NCI-H2081 treated with DMSO at 0.1 percent for 48 hours (cell line): ENCODE measurements at places on chromosomes 12 and 14.
A peak's percentile ranks its signal among the peaks of the same experiment; 100 is the strongest.

- DNase-seq, result no peak
Observed at GRCh38 chr14:66575014-66575413, 67.1 kb downstream of the GPHN start.

DNA sequence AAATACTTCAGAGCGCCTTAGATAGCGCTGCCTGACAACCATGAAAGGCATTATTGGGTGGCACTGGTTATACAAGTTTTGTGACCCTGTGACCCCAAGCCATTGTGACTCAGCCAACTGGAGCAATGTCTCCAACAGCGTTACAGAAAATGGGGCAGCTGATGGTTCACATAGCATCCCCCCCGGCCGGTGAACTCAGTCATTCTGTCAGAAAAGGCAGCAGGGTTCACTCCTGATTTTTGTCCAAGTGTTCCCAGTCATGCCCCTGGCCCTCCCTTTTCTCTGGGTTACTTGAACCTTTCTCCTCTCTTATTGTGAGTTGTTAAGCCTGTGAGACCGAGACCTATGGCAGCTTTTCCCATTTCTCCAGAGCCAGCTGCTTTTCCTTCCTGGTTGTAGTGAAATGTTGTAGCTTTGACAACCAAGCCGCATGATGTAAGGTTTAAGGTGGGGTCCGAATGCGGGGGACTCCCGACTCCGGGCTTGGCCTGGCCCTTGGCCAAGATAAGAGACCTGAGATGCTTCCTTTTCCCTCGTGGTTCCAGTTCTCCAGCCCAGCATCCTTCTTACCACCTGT, 22.0 kb downstream of the CD9 start:
- DNase-seq, result no peak

DNA sequence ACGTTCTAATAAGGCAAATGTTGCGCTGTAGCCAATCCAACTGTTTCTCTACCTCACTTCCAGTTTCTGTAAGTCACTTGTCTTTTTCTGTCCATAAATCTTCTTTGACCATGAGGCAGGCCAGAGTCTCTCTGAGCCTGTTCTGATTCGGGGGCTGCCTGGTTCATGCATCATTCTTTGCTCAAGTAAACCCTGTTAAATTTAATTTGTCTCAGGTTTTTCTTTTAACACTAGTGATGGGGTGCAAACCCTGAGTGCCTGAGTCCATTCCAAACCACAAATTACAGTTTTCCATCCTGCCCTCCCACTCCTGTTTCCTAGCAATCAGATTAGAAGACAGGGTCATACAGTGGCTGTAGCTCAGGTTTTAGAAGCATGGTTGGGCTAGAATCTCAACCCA, 41.9 kb downstream of the VWF start:
- DNase-seq, result no peak

DNA sequence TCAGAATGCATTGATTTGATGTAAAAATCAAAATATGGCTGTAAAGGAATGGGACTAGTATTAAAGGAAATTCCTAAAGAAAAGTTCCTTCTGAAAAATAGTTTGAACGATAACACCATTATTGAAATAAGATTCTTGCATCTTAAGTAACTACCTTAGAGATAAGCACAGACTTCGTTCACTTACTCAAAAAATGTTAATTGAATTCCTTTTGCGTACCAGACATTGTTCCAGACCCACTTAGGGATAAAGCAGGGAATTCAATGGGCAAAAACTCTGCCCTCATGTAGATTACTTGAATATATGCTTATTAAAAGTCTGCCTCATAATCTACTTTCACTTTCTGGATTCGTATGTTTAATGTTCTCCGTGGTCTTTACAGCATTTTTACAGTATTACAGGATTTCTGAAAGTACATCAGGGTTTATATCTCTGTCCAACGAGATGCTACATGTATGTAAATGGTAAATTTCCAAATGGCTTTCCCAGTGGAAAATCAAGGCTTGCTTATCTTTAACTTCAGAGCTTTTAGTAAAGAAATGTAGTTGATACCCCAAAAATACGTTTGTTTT, 213.7 kb downstream of the GXYLT1 start:
- DNase-seq, result no peak

DNA sequence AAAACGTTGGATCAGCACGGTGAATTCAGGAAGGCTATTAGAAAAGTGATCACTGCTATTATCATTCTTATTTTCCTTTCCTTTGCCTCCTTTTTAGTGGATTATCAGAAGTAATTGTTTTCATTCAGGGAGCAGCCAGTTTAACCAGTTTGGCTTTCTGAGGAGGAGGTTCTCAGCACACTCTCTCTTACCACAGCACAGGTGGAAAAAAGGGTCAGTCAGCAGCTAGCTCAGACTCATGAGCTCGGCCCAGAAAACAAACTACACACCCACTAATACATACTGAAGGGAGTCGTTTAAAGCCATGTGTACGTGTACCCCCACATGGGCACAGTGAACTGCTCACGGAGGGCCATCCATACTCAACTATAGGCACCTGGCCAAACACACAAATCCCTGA, 23.2 kb upstream of the MAGOHB start:
- no peak for DNase-seq

- DNase-seq, result no peak
Observed at GRCh38 chr14:104226421-104227383, 88.3 kb downstream of the KIF26A start.

GRCh38 chr12:126617312-126617711, 1552.1 kb downstream of the AACS start:
- DNase-seq, result no peak

DNA sequence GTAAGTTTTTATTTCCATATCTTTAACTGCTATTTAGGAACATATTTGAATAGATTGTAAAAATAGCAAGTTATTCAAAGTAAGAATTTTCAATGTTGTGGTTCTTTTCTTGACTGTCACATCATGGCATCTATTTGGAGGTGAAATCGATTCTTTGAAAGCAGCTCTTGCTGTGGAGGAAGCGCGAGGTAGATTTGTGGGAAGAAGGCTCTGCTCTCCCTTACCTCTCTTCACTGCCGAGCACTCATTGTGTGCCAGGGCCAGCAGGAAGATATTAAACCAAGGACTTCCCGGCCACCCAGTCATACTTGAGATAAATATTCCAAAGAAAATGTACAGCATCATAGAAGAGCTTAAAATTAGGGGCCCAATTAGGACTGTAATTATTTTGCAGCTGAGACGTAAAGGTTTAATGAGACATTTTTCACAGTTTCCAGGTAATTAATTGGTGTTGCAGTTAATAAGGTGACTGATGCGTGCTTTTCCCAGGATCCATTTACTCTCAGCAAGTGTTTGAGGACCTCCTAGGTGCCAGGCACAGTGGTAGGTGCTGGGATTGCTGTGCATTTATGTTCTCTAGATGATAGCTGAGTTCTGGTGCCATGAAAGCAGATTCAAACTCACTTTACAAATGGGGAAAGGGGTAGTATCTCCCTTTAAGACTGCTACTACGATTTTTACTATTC, 89.2 kb upstream of the DYNC1H1 start:
- DNase-seq, result no peak

- no peak for DNase-seq
Observed at GRCh38 chr14:56816574-56817391, 6.5 kb upstream of the OTX2 start.

DNA sequence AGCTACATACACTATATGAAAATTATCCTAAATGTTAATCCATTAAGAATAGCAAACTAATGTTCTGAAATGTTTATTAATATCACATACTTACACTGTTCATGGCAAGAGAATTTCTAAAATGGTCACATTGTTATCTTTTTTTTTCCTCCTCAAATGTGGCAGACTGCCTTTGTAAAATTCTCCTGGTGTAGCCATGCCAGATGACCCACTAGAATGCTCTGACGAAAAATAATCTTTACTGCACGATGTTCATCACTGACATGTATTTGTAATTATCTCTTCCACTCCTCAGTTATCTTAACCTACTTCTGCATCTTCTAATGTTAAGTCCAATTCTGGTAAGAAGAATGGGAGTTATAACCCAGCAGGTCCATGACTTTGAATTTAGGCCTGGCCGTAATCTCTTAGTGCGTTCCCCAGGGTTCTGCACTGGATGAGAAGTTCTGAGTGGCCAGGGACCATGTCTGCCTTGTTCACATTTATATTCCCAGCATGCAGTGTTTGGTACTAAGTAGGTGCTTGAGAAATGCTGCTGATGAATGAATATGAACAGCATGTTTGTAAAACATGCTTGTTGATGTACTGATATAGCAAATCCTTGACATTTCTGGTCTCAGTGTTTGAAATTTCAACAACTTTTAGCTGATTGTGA, 46.7 kb downstream of the NOPCHAP1 start:
- no peak for DNase-seq

DNA sequence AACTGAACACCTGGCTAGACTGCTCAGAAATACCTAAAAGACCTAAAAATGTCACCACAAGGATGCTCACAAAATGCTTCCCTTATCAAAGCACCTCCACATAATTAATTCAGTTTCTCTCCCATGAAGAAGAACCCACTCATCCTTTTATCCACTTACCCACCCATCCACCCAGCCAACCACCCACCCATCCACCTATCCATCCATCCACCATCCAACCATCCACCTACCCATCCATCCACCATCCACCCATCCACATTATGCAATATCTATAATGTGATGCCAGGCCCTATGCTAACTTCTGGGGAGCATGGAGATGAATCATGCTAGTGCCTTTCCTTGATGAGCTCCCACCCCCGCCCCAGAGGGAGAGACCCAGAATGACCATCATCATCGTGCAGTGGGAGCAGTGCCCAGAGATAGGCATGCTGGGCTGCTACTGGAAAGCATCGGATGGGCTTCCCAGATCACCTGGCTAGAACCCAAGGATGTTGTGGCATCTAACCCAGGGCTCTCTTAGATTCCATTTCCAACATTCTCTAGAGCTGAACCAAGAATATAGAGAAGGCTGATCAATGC, 166.6 kb downstream of the TTC7B start:
- DNase-seq, result no peak

DNA sequence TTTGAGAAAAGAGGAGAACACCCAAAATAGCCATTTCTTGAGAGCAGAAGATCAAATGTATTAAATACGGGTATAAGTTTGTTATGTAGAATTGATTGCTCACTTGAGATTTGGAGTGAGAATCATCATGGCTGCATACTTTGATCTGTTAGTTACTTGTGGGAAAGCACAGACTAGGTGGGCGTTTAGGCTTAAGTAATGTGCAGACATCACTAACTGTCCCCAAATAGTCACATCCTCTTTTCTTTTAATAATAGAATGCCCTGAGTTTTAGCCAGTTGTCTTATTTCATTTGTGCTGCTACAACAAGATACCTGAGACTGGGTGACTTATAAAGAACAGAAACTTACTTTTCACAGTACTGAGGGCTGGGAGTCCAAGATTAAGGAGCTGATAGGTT, 14.3 kb upstream of the GTF2A1 start:
- no peak for DNase-seq

- DNase-seq, result peak; percentile 36
Observed at GRCh38 chr14:95533391-95533821, 1.4 kb upstream of the GLRX5 start.

- no peak for DNase-seq
Observed at GRCh38 chr14:90140298-90140955, 78.6 kb downstream of the KCNK13 start.

GRCh38 chr14:93939304-93940229, 12.4 kb downstream of the FAM181A start:
- DNase-seq, result no peak

DNA sequence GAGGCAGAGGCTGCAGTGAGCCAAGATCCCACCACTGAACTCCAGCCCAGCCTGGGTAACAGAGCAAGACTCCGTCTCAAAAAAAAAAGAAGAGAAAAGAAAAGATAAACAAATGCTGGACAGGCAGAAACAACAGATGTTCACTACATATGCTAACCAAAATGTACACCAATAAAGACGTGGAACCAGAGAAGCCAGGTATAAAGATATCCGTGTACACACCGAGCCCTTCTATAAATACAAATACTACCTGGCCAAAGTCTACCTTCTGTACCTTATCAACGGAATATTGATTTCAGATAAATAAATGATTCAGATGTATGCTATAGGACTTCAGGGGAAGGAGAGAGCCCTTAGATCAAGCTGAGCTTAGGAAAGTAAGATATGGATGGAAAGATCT, 10.8 kb upstream of the KRT8 start:
- no peak for DNase-seq

DNA sequence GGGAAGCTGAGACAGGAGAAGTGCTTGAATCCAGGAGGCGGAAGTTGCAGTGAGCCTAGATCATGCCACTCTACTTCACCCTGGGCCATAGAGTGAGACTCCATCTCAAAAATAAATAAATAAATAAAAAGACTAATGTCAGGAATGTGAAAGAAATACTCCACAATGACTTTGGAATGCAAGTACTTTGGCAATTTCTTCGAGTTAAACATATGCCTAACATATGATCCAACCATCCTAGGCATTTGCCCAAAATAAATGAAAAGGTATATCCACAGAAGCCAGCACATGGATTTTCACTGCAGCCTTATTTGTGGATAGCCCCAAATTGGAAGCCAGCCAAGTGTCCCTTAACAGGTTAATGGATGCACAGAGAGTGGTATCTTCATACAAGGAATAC, 357.9 kb upstream of the TMEM132C start:
- DNase-seq, result no peak

DNA sequence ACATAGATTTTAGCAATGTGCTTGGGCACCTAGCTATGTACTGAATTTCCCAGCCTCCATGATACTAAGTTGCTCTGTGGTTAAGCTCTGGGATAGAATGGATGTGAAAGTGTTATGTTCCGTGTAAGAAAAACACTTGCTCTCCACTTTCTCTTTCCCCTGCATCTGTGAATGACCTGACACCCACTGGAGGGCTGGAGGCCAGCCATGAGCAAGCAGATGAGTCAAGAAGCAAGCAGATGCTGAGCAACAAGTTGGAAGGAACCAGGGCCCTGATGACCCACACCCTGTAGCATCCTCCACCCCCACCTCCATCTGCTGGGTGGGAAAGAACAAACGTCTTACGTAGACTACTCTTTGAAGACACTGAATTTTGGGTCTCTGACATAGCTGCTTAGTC, 56.6 kb downstream of the EID3 start:
- DNase-seq, result no peak

DNA sequence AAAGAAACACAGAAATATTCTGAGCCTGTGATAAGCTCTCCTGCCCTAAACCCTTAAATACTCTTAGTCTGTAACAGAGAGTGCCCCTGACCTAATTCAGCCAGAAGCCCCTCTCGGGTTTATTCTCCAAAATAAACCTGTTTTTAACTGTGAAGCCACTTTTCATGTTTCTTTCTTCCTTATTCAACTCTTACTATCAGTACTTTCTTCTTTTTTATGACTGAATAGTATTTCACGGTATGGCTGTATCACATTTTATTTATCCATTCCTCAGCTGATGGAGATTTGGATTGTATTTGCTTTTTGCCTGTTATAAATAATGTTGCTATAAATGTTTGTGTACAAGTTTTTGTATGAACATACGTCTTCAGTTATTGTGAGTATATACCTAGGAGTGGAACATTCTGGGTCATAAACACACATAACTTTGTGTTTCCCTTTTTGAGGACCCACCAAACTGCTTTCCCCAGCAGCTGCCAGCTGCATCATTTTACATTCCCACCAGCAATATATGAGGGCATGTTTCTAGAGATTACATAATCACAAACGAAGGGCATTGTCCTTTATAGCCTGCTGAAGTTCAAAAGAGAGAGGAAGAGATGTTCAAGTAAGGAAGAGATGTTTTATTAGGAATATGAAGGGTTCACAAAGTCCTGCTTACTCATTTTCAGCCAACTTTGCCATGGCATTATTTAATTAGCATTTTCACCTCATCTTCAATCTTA, 199.4 kb upstream of the NUDT4 start:
- no peak for DNase-seq
